ENCODE measurements at places on chromosomes 7 and 10.

DNA sequence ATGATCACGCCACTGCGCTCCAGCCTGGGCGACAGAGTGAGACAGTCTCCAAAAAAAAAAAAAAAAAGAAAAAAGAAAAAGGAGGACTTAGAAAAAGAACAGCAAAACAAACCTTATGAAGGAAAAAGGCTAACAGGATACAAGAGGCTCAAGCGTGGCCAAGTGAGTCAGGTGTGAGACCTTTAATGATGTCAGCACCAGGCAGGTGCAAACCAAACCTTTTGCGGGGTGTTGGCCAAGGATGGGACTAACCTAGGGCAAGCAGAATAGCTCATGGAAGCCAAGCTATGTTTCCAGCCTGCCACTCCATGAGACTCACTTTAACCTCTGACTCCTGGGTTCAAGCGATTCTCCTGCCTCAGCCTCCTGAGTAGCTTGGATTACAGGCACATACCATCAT is 11.3 kb upstream of the GNA12 start:
- no peak for ATAC-seq

DNA sequence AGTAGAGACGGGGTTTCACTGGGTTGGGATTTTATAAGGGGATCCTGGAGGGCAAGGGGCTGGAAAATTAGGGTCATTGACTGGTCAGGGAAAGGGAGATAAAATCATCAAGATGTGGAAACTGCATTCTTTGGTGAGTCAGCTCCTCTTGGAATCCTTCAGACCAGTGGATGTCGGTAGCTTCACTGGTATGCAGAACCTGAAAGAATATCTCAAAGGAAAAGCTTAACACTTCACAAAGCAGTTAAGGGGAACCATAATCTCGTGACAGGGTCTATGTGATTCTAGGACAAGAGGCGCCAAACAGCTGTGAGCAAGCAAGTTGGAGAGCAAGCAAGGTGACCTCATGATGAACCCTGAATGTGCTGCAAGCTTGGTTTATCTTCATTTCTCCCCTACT is 634.7 kb upstream of the AUTS2 start:
- no peak for ATAC-seq

DNA sequence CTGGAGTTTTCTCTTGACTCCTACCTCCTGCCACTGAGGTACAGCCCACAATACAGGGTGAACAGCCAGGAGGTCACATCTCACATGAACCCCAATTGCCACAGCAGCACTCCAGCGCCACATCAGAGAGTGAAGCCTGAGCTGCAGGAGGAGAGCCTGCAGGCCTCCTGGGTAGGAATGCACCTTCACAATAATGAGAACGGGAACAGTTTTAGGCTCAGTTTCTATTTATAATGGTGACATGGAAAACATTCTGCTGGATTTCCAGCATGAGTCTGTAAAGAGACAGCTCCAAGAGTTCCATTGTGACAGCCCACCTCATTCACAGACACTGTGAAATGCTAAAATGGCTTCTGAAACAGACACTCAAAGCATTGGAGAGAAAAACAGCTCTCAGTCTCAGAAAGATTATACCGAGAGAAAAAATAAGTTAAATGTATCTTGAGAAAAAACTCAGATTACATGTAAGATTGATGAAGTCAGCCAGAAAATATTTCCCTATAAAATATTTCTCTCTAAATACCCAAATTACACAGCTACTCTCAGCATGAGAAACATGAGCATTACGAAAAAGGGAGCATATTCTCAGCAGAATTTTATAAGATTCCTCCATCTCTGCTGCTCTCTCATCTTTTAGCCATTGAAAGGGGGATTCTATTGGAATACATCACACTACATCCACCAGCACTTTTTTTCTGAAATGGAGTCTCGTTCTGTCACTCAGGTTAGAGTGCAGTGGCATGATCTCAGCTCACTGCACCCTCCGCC is 11.3 kb downstream of the ZNF680 start:
- ATAC-seq: no peak

GRCh38 chr7:20219446-20220292 is 2.5 kb upstream of the MACC1 start:
- ATAC-seq: peak; percentile 33

DNA sequence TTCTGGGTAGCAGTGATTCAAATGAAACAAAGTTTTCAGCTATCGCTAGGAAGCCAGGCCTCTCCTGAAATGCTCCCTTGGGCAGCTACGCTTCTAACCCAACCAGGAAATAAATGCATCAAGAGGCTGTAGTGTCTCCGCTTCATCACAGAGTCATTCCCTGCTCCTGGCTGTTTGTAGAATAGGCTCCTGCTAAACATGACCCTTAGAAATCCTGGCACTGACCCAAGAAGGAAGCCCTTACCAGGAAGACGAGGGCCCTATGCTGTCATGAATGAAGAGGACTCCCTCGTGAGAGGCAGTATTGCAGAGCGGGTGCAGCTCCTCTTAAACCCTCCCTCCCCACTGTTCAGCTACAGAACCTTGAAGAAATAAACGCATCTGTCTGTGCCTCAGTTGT is 48.3 kb downstream of the NOD1 start:
- no peak for ATAC-seq

All from activated CD4-positive, CD25-positive, alpha-beta regulatory T cell treated with anti-CD3 and anti-CD28 coated beads, Interleukin-2, amount 50 U/mL, for 24 hours (primary cell).